ENCODE measurements at places on chromosomes 7 and 10.

- DNase-seq, result no peak
Observed at GRCh38 chr10:124221356-124222317, 128.2 kb upstream of the CHST15 start.

- DNase-seq, result no peak
Observed at GRCh38 chr7:37550872-37551271, 102.2 kb upstream of the ELMO1 start.

GRCh38 chr10:100519311-100520051, at the start of gene SEC31B:
TSS of gene SEC31B (minus strand) at chr10:100519861. CDS start at chr10:100516952, 2,909 bp downstream.
- DNase-seq, result no peak

GRCh38 chr7:107917763-107918651, 27.0 kb downstream of the DLD start:
- no peak for DNase-seq

- DNase-seq, result no peak
Observed at GRCh38 chr7:71972534-71972933, 439.6 kb downstream of the CALN1 start.

DNA sequence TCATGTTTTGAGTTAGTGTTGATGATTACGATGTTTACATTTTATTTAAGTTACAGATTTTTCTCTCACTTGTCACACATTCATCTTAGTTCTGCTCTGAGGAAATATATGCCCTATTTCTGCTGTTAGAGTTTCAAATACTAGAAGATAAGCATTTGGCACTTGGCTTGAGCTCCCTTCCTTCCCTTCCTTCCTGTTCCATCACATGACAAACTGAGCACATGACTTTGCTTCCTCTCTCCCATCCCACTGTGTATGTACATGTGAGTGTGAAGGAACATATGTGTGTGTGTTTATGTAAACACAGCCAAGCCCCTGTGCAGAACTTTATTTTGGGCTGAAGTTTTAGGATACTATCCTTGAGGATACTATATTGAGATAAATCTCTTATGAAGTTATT, 795.9 kb upstream of the IGFBP3 start:
- DNase-seq, result no peak
